ENCODE measurements at places on chromosomes 5 and 9.

- no peak overlapping the region for H3K4me3 ChIP-seq
- peaks cover 39% of the 10 kb centered on the region for H3K36me3 ChIP-seq
- peak; percentile 69 for DNase-seq
- peak overlapping the region; percentile 57 for H3K27ac ChIP-seq
Observed at GRCh38 chr5:149831492-149831891, 101.4 kb downstream of the PPARGC1B start.

GRCh38 chr5:79990205-79990597 lies 861 bp downstream of the MTX3 start:
- H3K27me3 ChIP-seq = no peaks in the 10 kb centered on the region
- peak overlapping the region; percentile 86 for H3K27ac ChIP-seq
- peaks cover 4% of the 10 kb centered on the region for H3K4me1 ChIP-seq
- H3K4me3 ChIP-seq = peak overlapping the region; percentile 86
- DNase-seq = peak; percentile 40

DNA sequence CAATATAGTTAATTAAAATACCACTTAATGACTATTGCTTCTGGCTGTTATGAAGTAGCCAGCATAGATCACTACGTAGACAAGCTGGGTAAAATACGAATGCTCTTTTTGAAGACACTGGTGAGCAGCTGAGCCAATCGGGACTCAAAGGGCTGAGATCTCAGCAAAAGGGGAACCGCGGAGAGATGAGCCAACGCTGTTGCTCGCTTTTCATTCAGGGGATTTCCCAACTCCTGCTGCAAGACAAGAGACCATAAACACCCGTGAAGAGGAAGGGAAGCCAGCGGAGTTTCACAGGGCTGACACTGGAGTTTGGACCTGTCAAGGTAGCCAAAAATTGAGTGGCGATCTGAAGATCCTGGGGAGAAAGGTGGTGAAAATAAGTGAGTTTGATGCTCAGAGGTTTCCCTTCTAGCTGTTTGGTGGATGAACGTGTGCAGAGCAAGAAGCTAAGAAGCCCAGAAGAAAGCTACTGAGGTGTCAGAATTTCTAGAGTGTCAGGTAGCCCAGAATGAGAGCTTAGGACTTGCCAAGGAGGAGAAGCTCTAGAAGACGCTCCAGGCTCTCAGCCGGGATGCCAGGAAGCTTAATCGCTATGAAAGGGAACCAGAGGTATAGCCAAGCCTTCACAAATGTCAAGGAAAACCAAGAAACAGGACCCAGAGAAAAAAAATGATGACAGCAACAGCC lies 79.6 kb upstream of the RNU6ATAC start:
- H3K27me3 ChIP-seq = no peaks in the 10 kb centered on the region
- H3K27ac ChIP-seq = no peak overlapping the region
- H3K4me3 ChIP-seq = no peak overlapping the region

DNA sequence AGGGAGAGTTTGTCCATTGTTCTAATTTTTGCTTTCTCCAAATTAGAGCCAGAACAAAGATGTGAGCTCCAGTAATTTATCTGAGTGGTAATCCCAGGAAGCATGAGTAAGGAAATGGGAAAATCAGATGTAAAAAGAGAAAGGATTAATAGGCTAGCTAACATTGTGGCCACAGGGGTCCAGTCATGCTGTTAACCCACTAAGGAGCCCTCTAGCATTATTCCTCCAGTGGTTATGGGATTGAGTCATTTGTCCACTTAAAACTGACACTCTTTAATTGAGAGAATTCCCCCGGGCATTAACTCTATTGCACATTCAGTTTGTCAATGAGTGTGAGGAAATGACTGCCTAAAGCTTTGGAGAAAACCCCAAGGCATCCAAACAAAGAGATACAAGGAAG lies 700.3 kb upstream of the TYRP1 start:
- H3K27me3 ChIP-seq = no peaks in the 10 kb centered on the region
- H3K27ac ChIP-seq = no peak overlapping the region
- no peak for DNase-seq
- no peaks in the 10 kb centered on the region for H3K36me3 ChIP-seq
- H3K4me3 ChIP-seq = no peak overlapping the region
- no peaks in the 10 kb centered on the region for H3K4me1 ChIP-seq

DNA sequence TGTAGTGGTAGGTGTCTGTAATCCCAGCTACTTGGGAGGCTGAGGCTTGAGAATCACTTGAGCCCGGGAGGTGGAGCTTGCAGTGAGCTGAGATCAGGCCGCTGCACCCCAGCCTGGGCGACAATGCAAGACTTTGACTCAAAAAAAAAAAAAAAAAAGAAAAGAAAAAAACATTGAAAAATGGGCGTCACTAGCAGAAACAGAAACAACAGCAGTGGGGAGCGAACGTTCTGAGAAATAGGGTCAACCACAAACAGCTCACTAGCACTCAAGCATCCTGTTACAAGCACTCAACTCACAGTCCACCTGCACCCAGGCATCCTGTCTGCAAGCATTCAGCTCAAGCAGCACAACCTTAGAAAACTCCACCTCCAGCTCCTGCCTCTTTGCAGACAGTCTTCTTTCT lies 17.2 kb downstream of the TRIM14 start:
- peaks cover 12% of the 10 kb centered on the region for H3K36me3 ChIP-seq
- H3K4me1 ChIP-seq = peaks cover 87% of the 10 kb centered on the region
- peak overlapping the region; percentile 31 for H3K4me3 ChIP-seq

DNA sequence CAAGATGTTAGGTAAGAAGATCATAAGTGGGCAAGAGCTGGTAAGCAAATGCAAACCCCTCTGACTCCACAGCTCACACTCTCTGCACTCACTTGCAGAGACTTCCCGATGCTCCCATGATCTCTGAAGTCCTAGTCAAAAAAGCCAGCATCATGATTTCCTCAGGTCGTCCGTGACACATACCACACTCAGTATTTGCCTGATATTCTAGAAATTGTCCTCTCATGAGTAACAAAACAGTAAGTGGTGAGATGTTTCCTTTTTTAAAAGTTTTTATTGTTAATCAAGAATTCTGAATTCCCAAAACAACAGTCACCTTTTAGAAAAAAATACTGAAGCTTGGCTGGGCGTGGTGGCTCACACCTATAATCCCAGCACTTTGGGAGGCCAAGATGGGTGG lies 194.6 kb downstream of the DENND1A start:
- no peaks in the 10 kb centered on the region for H3K27me3 ChIP-seq
- peaks cover 4% of the 10 kb centered on the region for H3K4me1 ChIP-seq
- no peak for DNase-seq
- H3K27ac ChIP-seq = no peak overlapping the region

DNA sequence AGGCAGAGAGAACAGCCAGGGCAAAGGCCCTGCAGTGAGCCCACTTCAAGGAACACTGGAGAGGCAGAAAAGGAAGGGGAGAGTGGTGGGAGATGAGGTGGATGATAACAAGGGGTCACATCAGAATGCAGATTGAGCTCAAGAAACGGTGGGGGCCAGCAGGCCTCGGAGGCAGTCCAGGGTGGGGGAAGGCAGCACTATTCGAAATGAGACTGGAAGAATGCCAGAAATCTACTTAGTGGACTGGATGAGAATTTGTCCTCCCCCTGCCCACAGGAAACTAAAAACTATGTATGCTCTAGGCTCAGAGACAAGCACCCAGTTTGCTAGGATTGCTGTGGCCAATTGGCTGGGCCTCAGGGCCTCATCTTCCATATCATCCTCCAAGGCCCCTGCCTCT lies 148.7 kb downstream of the ADAMTS12 start:
- no peaks in the 10 kb centered on the region for H3K27me3 ChIP-seq
- no peak overlapping the region for H3K4me3 ChIP-seq
- no peak for DNase-seq
- no peaks in the 10 kb centered on the region for H3K36me3 ChIP-seq
- H3K27ac ChIP-seq = no peak overlapping the region
- H3K4me1 ChIP-seq = peaks cover 3% of the 10 kb centered on the region

GRCh38 chr9:116647515-116647809 lies 39.6 kb upstream of the TRIM32 start:
- no peak overlapping the region for H3K4me3 ChIP-seq
- H3K27ac ChIP-seq = no peak overlapping the region
- H3K36me3 ChIP-seq = no peaks in the 10 kb centered on the region
- H3K27me3 ChIP-seq = no peaks in the 10 kb centered on the region
- DNase-seq = no peak

DNA sequence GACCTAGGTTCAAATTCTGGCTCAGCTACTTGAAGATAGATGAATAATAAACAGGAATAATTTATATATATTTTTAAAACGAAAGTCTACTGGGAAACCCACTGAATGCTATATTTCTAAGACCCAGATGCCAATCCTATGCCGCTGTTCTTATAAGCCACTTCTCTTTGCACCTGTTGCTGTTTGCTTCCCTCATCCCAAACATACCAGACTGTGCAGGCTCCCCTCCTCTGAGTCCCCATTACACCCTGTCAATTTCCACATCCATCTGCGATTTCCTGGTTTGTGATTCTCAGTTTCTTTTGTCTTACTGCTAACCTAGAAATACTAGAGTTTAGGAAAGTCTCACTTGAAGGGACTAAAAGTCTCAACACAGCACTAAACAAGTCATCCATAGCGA lies 92.8 kb upstream of the CAST start:
- H3K27me3 ChIP-seq = no peaks in the 10 kb centered on the region
- H3K36me3 ChIP-seq = no peaks in the 10 kb centered on the region
- DNase-seq = no peak
- no peak overlapping the region for H3K27ac ChIP-seq
- no peak overlapping the region for H3K4me3 ChIP-seq
